ENCODE measurements at places on chromosomes 7 and 10.

- DNase-seq = no peak
Observed at GRCh38 chr7:47907981-47908616, 40.2 kb downstream of the PKD1L1 start.

GRCh38 chr10:33930079-33930478 is 595.6 kb upstream of the NRP1 start:
- DNase-seq = no peak

DNA sequence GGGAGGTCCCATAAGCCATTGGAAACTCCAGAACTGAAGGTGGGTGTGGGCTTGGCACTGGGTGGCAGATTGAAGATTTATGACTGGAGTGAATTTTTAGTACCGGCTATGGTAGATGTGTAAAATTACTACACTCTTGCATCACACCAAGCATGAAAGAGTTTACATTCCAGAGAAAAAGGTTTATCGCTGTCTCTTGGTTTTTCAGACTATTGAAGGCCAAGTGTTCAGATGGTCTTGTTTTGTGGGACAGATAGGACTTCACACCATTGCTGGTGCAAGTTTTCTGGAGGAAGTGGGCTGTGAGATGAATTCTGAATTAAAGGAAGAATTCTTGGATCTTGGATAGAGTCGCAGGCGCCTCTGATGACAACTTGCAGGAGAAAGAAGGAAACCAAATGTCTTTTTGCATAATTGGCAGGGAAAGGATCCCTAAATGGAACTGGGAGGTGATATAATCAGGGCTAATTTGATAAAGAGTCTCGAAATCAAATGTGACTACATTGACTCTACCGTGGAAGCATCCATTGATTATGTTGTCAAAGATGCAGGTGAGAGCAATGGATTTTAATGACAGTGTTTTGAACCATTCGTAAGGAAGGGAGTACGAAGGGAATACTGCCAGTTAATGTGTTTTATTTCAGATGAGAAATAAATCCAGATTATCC is 14.2 kb upstream of the NMT2 start:
- no peak for DNase-seq

DNA sequence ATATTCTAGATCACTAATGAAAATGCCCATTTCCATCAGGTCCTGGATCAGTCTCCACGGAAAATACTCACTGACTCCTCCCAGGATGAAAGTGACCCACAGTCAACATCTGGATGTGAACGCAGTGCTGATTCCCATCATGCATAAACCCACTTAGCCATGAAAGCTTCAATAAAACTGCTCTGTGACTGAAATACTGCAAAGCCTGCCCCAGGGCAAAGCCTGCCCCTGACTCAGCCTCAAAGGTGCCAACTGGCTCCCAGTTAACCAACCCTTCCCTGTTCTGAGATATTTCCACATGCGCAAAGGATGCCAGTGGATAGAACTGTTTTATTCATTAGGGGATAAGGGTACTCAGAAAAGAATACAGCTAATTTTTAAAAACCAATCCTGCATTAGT is 24.0 kb downstream of the OSBPL3 start:
- no peak for DNase-seq

DNA sequence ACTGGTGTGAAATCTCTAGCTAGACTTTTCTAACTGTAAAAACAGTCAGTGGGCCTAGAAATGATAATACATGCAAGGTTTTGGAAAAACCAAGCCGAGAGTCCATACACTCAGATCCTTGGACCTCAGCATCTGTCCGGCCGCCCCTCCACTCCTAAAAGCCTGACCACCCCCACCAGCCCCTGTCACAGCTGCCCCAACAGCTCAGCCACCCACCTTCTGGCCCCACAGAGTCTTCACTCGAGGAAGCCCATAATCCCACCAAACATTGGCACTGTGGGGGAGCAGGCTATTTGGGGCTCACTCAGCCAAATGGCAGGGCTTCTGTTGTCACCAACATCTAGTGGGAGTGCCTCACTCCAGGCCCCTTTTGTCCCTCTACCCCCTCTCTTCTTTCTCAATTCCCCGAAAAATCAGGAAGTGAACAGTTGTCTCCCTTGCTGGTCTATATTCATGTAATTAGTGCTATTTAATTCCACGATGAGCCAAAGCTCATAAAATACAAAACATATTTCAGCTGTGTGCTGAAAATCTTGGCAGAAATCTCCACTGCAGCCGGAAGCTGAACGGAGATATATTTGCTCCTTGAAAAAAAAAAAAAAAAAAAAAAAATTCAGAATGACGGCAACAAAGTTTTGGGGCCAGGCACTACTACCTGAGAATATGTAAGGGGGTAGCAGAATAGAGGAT is 55.5 kb downstream of the PLXNA4 start:
- no peak for DNase-seq

GRCh38 chr7:7242899-7243298 is 60.6 kb downstream of the C1GALT1 start:
- no peak for DNase-seq

- DNase-seq = no peak
Observed at GRCh38 chr10:78664929-78665553, 403.7 kb upstream of the ZMIZ1 start.

GRCh38 chr10:113425541-113425951 is 127.3 kb upstream of the HABP2 start:
- DNase-seq = peak; percentile 72

- no peak for DNase-seq
Observed at GRCh38 chr10:110764378-110764777, 107.3 kb upstream of the PDCD4 start.

DNA sequence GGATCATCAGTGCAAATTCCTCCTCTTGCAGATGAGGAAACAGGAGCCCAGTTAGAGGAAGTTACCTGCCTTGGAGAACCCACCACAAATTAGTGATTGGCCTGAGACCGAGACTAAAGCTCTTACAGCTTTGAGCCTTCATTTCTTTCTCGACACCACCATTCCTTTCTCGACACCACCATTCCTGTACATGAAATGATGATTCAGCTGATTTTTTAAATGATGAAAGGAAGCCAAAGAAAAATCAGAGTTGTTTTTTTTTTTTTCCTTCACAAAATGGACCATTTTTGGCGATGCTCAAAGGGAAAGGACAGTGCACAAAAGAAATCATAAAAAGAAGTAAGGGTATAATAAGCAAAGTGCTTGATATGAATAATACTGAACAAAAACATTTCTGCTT is 1080.2 kb upstream of the AUTS2 start:
- no peak for DNase-seq

- DNase-seq = no peak
Observed at GRCh38 chr10:69742928-69743602, 58.6 kb upstream of the COL13A1 start.

GRCh38 chr7:23893176-23893941 is 183.3 kb downstream of the STK31 start:
- DNase-seq = no peak

DNA sequence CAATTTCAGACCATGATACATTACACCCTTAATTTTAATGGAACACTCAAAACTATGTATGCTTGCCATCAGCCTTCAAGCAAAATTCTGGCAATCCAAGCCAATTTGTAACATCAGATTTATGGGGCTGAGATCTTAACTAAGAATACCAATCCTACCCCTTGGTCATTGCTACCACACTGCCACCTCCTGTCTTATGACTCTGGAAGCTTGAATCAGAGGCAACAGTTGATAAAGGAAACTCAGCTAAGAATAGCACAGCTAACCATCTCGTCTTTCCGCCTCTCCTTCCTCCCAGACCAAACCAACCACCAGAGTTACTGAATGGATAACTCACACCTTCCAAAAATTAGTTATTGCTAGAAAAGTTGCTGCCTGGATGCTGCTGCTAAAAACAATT is 7.4 kb downstream of the IGF2BP3 start:
- DNase-seq = peak; percentile 46

GRCh38 chr10:33381451-33382215 is 47.2 kb upstream of the NRP1 start:
- DNase-seq = peak; percentile 49

GRCh38 chr10:114343623-114344505 is 60.4 kb downstream of the AFAP1L2 start:
- no peak for DNase-seq

DNA sequence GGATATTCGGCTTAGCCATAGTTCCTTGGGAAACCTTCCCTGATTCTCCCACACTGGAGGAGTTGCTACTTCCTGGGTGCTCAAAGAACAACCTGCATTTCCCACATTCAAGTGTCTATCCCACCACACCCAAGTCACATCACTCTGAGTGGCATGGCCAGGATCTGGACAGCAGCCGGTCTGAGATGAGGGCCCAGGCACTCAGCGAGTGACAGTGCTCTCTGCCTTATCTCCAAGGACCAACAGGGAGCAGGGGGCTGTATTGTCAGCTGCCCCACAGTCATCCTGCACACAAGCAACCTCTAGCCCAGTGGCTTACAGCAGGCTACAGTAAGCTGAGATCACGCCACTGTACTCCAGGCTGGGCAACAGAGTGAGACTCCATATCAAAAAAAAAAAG is 16.1 kb upstream of the SLC18A3 start:
- peak; percentile 1 for DNase-seq

DNA sequence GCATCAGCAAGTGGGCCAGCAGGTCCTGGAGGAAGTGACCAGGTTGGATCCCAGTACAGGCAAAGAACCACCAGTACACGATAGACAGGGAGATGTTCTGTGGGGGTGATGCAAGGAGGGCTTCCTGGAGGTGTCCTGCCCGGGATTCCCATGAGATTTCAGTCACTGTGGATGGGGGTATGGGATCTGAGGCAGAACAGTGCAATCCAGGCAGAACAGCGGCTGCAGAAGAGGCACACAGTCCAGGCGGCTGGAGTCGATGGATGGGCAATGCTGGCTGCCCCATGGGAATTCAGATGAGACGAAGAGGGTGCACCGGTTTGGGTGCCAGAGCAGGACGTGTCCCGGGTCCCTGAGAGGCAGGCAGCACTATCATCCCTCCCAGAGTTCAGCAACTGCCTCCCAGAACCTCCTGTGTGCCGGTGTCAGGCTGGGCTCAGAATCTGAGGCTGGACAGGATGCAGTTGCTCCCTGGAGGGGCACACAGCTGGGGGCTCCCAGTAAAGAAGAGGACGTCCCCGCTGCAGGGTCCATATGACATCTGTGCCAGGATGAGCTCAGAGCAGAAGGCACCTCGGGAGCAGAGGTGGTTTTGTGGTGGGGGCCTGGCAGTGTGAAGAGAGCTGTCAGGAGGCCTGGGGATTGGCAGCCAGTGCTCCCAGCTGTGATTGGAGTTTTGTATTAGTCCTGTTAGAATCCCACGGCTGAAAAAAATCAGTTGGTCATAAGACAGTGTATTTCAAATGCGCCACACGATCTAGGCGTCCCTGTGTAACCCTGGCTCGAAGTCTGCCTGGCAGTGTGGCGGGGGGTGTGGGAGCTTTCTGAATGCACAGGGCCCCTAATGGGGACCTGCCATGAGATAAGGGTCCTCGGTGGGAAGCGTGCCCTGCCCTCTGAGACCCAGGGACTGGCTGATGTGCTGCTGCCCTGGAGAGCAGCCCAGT is 3.2 kb downstream of the KNDC1 start:
- DNase-seq = peak; percentile 18

DNA sequence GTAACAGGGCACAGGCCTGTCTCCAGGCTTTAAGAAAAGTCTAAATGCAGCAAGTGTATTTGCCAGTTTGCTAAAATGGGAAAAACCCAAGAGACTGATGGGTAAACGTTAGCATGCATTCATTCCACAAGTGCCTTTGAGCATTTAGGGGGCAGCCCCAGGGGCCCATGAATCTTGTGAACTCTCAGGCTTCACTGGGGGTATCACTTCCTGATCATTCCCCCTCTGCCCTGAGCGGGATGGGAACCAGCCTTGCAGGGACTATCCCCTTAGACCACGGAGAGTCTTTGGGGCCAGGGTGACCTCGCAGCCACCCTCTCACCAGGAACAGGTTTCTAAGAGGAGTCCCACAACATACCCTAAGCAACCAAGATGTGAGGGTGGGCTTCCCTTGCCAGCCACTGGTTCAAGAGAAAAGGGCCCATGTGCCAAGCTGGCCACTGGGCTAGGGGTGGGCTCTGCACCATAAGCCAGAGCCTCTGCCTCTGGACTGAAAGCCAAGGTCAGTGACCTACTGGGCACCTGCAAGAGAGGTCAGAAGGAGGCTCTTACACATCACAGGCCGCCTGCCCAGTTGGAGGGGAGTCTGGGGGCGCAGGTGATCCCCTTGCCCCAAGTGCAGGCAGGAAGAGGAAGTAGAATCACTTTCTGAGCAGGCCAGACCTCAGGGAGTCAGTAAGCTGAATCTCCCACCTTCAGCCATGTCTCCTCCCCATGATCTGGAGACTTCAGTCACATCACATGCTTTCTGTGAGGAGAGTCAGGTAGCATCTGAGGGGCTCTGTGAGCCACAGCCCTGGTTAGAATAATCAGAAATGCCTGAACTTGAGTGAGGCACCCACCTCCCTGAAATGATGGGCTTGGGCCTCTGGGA is 75.0 kb downstream of the C10orf105 start:
- no peak for DNase-seq

DNA sequence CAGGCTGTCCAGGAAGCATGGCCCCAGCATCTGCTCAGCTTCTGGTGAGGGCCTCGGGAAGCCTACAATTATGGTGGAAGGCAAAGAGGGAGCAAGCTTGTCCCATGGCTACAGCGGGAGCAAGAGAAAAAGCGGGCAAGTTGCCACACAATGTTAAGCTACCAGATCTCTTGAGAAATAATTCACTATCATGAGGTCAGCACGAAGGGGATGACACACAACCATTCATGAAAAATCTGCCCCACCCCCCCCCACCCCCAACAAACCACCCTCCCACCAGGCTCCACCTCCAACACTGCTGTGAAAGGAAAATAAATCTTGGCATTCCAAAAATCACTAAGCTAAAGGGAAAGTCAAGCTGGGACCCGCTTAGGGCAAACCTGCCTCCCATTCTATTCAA is 545.8 kb upstream of the NRP1 start:
- DNase-seq = no peak

DNA sequence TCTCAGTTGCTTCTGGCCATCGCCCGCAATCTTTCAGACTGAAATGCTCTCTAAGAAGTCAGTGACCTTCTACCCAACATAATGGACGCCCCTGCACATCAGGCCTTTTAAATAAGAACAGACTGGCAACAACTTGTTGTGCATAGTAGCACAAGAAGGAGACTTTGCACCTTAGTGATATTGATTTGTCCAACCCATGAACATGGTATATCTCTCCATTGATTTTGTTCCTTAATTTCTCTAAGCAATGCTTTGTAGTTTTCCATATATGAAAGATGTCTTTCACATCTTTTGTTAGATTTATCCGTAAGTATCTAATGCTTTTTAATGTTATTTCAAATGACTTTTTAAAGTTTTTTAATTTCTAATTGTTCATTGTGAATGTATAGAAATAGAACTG is 4.3 kb downstream of the IL15RA start:
- DNase-seq = no peak

- no peak for DNase-seq
Observed at GRCh38 chr7:105808703-105809590, 67.5 kb downstream of the ATXN7L1 start.

GRCh38 chr7:150801946-150802771 is 1.6 kb downstream of the TMEM176A start:
- DNase-seq = no peak

Measured in femur (tissue), 1 donor.